SW 1271 (cell line): ENCODE measurements at places on chromosomes 3 and 15.

GRCh38 chr3:134567605-134568004, 81.7 kb downstream of the CEP63 start:
- DNase-seq, result no peak

DNA sequence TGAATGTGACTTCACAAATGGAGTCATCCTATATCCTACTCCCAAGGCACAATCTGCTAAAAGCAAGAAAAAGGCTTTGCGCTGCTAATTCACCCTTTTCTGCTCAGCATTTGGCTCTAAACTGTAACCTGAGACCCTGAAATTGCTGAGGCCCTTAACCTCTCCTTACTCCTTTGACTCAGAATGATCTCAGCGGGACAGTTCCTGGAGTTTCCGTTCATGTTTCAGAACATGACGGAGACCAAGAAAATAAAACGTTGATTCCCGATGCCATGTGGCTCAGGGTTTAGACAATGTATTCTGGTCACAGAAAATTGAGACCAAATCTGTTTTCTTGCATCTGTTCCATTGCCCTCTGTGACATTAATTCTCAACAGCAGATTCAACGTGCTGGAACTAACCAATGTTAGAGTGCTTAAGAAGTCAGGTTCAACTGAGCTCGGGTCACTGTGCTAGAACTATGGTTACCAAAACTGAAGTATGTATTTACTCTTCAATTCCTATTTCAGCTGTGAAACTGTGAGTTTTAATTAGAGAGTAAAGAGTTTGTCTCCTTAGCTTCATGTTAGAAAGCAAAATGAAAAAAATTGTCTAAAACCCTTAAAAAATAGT, 45.4 kb upstream of the TMC3 start:
- no peak for DNase-seq

DNA sequence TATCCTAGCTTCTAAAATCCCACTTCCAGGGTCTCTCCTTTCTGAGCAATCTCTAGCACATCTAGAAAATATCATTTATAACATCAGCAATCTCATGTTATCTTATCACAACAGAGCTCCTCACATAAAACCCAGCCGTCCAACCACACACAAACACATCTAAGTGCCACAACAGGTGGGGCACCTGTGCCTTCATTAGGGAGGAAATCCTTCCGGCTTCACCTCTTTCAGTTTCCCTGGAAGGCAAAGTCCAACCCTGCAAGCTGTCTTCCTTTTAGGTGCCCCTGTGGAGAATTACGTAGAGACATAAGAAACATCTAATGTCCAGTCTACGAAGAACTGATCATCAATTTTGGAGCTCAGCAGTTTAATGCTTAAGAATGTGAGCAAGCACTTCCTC, 1.6 kb downstream of the ZDHHC3 start:
- no peak for DNase-seq

- DNase-seq, result no peak
These were observed 11.7 kb upstream of the MAP1A start for GRCh38 chr15:43505738-43506137.

- no peak for DNase-seq
These were observed 2.7 kb downstream of the TEX55 start for GRCh38 chr3:119148493-119149180.

DNA sequence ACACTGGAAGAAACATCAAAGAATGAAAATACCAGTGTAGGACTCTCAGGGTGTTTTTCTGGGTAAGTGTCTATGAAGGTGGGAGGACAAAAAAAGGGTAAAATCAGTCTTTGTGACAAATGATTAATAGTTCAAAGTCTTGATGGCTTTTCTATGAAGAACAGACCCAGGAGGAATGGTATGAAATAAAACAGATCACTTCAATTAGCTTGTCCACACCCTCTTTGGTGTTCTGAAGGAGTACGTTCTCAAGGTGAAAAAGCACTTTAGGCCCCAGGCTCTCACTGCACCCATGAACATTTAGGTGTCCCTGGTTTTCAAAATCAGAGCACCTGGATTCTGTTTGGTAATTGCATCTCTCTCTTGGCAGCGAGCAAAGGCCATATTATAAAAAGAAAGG, 383.6 kb upstream of the NR2F2 start:
- DNase-seq, result no peak

DNA sequence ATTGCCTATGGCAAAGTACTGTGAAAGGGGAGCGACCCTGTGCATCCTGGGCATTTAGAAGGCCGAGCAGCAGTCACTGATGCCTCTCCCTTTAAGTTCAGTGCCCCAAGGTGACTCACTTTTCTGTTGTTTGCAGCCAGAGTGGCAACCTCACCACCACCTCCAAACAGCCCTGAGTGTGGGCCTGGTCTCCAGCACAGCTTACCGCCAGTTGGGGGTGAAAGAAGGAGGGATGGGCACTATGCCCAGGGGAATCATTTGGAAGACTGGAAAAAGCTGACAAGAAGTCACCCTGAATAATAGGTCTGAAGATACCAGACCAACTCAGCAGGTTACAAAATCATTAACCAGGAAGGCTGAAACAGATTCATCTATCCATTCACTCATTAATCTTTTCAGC, 571.8 kb downstream of the EPHB1 start:
- no peak for DNase-seq

- no peak for DNase-seq
These were observed 3.0 kb downstream of the ATP13A3 start for GRCh38 chr3:194483850-194484249.

- no peak for DNase-seq
These were observed 141.1 kb downstream of the PGPEP1L start for GRCh38 chr15:98866511-98866910.

- no peak for DNase-seq
These were observed 36.2 kb downstream of the GLB1 start for GRCh38 chr3:33060609-33061337.

DNA sequence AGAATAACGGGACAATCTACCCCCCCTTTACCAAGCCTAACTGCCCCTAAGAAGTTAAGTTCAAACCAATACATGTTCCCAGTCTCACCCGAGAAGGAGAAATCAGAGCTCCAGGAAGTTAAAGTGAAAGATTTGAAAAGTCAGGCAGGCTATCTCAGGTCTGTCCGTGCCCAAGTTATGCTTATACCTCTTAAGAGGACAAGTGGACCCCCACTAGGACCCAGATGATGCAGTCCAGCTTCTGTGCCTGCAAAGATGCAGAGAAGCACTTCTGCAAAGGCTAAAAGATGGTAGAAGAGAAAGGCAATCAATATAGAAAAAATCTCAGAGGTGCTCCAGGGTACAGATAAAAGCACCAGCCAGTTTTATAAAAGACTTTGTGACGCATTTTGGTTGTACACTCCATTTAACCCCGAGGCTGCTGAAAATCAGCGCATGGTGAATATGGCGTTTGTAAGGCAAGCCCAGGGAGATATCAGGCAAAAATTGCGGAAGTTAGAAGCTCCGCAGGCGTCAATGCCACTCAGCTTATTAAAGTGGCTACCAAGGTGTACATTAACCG, 9.8 kb upstream of the SLC9C1 start:
- no peak for DNase-seq

- DNase-seq, result no peak
These were observed 7.0 kb upstream of the RPP14 start for GRCh38 chr3:58299075-58299474.

DNA sequence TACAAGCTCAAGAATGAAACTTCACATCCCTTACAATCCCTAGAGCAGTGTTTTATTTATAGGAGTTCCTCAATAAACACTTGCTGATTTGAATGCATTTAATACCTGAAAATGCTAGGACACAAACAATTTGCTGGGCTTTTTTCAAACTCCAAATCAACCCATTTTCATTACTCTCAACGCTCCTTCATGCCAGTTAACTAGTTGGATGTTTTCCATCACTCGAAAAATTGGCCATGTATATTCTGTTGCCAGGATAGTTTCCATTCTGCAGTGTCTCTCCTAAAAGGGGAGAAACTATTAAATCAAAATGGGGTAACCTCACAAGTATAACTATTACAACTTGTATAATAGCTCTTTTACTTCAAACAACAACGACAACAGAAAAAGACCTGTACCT, 1.2 kb downstream of the GBE1 start:
- DNase-seq, result no peak

DNA sequence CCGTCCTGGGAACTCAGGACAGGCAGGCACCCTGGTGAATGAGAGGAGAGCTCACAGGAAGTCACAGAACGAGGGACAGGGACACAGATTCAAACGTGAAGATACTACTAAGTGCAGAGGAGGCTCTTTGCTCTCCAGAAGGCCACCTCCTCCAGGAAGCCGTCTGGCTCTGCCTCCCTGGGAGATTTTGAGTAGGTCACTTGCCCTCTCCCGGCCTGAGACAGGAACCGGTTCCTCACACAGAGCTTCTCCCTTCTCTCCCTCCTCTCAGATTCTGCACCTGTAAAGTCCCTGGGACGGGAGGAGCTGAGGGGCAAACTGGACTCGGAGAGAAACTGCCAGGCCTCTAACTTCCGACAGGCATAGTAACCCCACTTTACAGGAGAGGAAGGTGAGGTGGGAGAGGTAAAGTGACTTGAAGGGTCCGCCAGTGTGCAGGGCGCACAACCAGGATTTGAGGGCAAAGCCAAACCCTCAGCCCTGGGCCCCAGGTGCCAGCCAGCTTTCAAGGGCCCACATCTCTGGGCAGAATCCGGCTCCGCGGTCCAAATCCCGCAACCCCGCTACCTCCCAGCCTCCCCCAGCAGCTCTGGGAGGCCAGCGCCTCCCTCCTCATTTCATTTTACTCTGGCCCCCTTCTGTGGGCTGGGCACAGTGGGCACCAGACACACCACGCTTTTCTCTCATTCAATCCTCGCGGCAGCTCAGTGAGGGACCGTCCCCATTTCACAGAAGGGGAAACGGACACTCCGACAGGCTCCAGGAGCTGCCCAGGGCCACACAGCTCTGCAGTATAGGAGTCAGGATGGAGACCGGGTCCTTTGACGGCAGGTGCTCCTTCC, 150.2 kb downstream of the SMAD6 start:
- no peak for DNase-seq

DNA sequence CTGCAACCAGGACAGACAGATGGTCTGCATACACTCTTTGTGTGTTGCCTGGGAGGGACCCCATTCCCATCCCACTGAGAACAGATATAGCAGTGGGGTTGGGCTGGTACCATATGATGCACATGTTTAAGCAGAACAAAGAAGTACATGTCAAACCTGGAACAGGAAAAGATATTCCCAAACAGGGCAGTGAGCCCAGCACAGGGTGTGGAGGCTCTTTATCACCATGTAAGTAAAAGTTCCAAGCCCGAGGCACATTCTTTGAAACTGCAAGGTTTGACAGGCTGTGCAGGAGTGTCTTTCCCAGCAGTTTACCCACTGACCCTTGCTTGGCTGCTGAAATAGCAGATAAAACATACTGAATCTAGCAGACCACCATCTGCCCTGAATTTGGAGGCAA, 5.3 kb upstream of the ZNF445 start:
- no peak for DNase-seq

DNA sequence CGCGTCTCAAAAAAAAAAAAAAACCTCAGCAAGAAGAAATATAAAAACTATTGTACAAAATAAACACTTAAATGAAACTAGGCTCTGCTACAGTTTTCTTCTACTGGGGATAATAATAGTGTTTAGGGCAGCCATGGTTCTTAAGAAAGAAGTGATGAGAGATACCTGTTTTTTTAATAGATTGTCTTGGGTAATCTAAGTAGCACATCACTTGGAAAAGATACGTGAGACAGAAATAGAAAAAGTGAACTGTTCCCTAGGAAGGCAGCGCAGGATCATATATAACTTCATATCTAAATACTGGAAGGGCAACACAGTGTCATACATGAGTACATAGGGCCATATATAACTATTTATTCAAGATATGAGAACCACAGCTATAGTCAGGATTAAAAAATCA, 11.9 kb downstream of the GOLGB1 start:
- DNase-seq, result no peak

DNA sequence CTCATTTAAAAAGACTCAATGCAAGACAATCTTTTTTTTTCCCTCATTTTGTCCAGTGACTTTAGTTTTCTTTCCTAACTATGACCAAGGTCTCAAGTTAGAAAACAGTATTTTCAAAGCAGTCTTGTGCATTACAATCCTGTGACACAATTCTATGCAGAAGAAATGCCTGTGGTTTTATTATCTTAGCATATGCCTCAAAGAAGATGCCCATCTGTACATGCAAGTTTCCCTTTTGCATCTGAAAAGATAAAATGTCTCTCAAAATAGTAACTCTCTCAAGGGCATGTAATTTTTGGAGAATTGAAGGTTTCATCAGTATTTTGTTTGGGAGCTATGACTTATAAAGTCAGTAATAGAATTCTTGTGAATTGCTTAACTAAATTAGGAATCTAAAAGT, 292.0 kb upstream of the SUCLG2 start:
- DNase-seq, result no peak

- DNase-seq, result no peak
These were observed 519.2 kb downstream of the MECOM start for GRCh38 chr3:169144270-169144669.

DNA sequence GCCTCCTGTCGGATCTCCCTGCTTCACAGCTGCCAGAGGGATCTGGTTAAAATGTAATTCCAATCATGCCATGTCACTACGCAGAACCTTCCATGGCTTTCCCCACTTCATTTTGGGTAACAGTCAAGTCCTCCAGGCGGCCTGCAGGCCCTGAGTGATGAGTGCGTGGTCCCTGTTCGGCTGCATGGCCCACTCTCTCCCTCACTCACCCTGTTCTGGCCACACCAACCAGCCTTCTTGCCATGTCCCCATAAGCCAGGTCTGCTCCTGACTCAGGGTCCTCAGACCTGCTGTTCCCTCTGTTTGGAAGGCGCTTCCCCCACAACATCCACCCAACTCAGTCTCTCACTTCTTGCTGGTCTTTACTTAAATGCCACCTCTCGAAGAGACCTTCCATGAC, 41.6 kb upstream of the LINGO1 start:
- DNase-seq, result no peak

DNA sequence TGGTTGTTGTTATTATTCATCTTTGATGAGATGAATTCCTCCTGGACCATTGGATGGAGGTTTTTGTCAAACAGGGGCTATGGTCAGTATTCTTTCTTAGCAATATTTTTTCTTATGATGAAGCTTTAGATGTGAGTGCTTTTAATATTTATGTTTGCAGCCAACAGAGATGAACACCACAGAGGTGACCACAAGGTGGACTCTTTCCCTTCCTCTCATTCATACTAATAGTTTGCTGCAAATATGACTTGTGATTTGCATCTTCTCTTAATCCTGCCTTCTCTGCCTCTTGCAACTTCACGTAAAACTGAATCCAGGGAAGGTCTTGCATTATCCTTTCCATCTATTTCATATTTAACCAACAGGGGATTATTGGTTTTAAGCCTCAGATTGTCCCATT, 473.1 kb upstream of the UBE2E2 start:
- no peak for DNase-seq

DNA sequence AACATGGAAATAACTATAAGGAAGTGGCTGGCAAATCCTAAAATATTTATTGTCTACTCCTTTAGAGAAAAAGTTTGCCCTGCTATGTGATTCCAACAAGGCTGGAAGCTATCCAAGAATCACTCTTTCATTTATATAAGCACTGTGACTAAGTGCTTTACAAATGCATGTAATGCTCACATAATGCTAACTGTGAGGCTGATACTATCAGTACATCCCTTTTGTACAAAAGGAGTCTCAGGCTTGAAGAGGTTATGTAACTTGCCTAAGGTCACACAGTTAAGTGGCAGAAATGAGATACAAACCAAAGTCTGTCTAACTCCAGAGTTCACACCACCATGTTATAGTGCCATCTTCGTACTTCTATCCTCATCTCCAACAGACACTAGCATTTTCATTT, 17.0 kb downstream of the TOPBP1 start:
- DNase-seq, result peak; percentile 40

- no peak for DNase-seq
These were observed 13.2 kb downstream of the ABCC5 start for GRCh38 chr3:184004476-184004875.
